Mesenteric fat pad (tissue), 1 donor: ENCODE measurements at places on chromosomes 4 and X. TPM values are rescaled to one million over a fixed set of nuclear protein-coding genes. Genes with fewer than 3 reads are reported as not detected.

GRCh38 chr4:135927651-135928050 is 1604.6 kb downstream of the PCDH18 start:
- DNase-seq, result no peak

GALNT7 gene
- total RNA-seq, result 9.8 TPM

- DNase-seq, result no peak
Observed at GRCh38 chrX:77076896-77077295, 370.3 kb upstream of the FGF16 start.

PRPS2 gene
- total RNA-seq, result 17.6 TPM

- DNase-seq, result no peak
Observed at GRCh38 chr4:20338841-20339240, 87.1 kb downstream of the SLIT2 start.

HCCS gene
- 25.9 TPM for total RNA-seq

- DNase-seq, result no peak
Observed at GRCh38 chr4:153138736-153139135, 65.5 kb upstream of the TRIM2 start.

DNA sequence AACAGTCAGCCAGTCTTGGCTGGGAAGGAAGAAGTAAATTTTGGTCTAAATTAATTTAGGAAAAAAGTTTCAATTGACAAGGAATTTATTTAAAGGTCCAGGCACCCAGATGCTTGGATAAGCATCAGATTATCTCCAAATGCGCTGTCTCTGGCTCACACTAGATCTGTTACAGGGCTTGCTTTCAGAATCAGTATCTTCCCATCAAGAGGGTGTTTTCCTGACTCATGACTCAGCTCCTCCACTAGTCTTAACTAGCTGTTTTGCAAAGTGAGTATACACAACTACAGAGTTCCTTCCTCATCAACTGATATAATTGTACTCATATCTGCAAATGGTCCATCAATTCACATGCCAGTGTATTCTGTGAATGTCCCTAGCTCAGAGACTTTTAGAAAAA is 482.1 kb upstream of the CPEB2 start:
- no peak for DNase-seq

TMPRSS11B gene
- not detected for total RNA-seq

VCX3A gene
- total RNA-seq, result not detected

GRCh38 chr4:127249767-127250108 is 383.0 kb upstream of the INTU start:
- no peak for DNase-seq

POU4F2 gene
- total RNA-seq, result not detected

DNA sequence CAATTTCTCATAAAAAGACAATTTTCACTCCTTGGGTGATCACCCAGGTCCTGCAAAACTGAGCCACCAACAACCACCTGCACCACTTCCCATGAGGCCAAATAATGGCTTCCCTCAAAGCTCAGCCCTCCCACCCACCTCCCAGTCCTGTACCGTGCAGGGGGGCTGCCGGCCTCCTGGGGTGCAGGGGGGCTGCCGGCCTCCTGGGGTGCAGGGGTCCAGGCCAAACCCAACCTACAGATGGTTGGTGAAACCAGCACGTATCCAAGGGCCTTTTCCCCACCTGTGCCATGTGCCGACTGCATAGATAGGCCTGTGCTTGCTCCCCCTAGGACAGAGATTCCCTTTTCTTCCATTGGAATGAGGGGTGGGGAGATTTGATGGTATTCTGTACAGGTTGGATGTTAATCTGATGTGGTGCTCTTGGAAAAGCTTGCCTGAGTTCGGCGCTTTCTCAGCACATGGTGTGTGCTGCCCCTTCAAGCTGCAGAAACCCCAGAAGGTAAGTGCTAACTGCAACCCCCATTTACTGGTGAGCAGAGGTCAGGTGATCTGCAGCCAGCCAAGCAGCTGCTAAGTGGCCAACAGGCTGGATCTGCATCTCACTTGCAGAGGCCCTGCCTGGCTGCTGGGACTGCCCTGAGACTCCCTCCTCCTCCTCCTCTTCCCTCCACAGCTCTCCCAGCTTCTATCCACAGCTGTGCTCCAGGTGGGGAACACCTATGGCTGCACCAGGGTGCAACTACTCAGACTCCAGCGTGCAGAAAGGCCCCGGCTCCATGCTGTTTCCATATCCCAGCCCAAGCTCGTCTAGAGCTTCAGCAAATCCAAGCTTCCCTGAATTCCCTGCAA is 38.8 kb downstream of the FRG1 start:
- DNase-seq, result no peak
